Fibroblast of skin of back (primary cell): ENCODE measurements at places on chromosomes 1 and 21.

- DNase-seq, result no peak
These were observed 32.8 kb upstream of the CASZ1 start for GRCh38 chr1:10829067-10829818.

DNA sequence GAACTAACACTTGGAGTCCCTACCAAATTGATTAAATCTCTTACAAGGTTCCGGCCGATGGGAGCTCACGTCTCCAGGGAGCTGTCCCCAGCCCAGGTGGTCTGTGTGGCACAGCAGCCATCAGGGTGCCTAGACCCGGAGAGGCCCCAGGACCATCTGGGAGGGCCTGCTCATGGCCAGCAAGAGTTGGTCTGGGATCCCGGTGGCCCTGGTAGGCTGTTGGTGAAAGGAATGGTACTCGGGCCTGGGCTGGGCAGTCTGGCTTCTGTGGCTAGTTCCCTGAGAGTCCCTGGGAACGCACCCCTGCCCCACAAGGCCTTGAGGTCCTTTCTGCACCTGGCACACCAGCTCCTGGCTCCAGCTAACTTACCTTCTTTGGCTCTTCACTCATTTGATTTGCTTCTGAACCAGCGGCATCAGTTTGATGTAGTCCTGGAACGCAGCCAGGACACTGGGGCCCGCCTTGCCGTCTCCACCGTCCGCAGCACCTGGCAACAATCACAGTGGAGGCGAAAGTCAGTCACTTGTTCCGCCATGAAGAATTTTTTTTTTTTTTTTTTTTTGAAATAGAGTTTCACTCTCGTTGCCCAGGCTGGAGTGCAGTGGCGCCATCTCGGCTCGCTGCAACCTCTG, 62.5 kb downstream of the SCCPDH start:
- DNase-seq, result no peak

GRCh38 chr21:39124681-39125251, 58.5 kb downstream of the PSMG1 start:
- peak; percentile 46 for DNase-seq

GRCh38 chr1:61757950-61758349, 15.7 kb downstream of the PATJ start:
- peak; percentile 38 for DNase-seq

DNA sequence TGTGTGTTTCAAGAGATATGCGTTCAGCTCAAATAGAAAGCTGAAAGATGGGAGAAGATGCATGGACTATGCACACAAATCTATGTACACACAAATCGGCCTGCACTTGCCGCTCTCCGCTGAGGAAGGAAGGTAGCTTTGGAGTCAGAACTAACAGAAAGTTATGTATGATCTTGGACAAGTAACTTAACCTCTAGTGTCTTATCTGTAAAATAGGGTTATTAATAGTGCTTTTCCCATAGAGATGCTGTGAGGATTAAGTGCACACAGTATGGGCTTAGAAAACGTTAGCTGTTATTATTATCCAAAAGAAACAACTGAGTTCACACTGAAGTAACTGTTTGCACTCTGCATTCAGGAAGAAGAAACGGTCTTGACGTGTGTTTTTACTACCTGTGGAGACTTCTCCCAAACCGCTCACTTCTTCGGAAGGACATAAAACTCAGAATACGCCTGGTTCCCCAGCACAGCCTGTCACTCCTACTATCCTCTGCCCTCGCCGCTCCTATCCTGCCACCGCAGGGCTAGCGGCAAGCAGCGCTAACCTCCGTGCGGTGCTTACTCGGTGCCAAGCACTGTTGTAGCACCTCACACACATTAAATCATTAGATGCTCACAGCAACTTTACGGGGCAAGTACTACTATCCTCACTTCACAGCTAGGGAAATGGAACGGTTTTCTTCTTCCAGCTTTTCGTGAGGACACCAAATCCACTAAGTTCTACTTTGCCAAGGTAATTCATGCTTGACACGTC, 1.3 kb downstream of the TGFBR3 start:
- no peak for DNase-seq

DNA sequence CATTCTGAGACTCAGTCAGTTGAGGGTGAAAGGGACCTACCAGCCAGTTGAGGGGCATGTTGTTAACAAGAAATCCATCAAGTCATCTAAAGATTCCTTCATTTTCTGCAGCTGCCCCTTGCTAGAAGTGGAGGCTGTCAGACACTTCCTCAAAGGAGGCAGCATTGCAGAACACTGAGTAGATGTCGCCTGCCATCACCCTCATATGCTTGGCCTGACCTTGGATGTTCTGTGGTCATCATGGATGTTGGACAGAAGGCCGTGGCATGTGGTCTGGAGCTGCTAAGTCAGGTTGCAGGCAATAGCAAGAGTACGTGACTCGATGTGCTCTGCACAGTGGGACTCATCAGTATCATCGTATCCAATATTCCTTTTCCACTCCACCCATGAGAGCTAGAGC, 70.6 kb downstream of the GATAD2B start:
- no peak for DNase-seq

- no peak for DNase-seq
These were observed 66.7 kb downstream of the RPE65 start for GRCh38 chr1:68383092-68383491.

- peak; percentile 89 for DNase-seq
These were observed 54.9 kb downstream of the NRIP1 start for GRCh38 chr21:15009837-15010363.

- no peak for DNase-seq
These were observed 57.4 kb upstream of the TMPRSS15 start for GRCh38 chr21:18460979-18461378.

DNA sequence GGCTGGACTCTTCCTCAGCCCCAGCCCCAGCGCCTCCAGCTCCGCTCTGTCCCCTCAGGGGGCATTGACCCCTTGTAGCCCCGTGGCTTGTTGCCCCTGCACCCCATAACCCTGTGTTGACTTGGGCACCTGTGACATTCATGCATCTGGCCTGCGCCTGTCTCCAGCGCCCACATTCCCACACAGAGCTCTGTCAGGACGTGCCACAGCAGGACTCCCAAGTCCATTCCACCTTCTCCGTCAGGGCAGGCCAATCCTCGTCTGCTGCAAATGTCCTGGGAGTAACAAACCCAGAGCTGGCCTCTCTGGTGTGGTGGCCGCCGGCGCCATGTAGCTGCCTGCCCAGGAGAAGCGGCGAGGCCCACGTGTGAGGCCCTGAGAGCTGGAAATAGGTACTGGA, 60.6 kb downstream of the AGPAT3 start:
- DNase-seq, result no peak

DNA sequence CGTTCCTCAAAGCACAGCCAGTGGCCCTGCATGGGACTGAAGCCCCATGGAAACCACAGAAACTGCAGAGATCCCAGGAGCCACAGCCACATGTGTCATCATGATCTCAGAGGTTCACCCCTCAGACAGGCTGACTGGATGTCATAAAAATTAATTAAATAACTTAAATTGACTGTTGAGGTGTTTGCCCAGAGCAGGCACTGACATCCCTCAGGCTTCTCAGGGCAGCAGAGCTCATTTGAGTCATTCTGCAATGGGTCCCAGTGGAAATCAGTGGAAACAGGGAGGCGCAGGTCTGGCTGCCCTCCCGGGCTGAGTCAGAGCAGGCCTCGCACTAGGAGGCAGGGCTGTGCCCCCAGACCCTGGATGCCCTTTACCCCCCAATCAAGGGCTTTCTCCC, 135.1 kb downstream of the CDC7 start:
- peak; percentile 34 for DNase-seq

DNA sequence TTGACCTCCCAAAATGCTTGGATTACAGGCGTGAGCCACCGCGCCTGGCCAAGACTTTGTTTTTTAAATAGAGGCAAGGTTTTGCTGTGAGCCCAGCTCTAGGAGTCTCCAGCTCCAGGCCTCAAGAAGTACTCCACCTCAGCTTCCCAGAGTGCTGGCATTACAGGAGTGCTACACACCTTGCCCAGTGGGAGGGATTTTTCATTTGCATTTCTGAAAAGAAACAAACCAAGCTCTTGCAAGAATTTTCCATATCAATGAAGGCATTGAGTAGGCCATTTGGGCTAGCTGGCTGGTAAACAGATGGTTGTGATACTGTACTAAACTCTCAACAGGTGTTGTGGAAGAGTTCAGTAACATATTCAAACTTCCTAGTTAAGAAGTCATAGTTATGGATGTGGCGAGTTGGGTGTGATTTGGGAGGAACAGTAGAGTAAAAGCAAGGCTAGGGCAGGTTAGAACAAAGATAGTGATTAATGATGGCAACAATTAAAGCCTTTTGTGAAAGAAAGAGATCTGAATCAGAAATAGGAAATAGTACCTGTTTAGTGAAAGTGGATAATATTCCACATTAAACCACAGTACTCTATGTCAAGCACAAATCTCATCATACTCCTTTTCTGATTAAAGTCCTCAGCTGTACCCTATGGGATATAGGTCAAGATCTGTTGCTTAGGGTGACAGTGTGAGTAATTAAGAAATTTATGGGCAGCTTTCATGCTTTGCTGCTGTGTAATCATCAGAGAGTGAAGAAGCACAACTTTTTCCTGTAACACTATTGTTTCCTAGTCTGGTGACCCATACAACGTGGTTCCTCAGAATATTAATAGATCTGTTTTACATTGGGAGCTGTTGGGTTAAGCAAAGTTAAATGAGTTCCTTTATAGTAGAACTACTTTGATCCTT, 10.7 kb downstream of the AKIRIN1 start:
- no peak for DNase-seq

- no peak for DNase-seq
These were observed 64.3 kb upstream of the ZC3H12A start for GRCh38 chr1:37410105-37410504.

DNA sequence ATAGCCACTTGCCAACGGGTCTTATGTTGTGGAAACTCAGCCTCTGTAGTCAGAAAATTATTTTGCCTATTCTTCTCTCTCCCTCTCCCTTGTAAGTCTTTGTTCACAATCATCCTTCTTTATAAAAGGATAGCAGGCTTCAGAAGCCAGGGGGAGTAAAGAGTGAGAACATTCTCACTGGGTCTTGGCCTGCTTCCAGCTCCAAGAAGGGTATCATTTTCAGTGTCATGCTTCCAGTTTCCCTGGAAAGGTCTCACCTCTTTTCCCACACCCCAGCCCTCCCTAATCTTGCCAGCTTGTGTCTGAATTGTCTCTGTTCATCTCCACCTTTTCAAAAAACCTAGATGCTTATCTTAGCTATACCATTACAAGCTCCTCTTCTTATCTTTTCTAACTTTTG, 346.2 kb upstream of the LRRC7 start:
- DNase-seq, result peak; percentile 1

DNA sequence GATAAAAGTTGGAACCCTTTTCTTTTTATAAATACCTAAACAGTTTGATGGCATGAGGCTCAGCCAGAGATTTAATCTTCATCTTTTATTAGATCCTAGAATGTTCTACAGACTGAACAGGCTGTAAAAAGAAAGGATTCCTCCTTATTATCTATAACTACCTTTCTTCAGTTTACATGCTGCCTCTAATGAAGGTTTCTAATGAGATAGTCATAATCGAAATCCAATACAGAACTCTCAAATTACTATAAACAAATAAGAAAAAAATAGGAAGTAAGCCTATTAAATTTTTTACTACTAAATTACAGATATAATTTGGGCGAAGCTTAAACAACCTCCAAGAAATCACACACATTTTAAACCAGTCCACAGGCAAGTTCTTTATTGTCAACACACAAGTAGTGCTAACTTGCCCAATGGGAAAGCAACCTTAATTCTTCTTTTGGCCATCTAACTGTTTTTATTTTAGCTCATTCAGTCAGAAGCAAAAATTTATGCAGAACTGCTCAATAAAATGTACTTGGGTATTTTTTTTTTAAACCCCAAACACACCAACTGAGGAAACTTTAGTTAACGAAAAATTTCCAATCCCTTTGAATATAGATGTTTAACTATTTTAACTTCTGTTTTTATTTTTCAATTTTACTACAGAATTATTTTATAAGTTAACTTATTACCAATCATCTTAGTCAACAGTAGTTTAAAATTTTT, 4.8 kb downstream of the WDR26 start:
- DNase-seq, result no peak

DNA sequence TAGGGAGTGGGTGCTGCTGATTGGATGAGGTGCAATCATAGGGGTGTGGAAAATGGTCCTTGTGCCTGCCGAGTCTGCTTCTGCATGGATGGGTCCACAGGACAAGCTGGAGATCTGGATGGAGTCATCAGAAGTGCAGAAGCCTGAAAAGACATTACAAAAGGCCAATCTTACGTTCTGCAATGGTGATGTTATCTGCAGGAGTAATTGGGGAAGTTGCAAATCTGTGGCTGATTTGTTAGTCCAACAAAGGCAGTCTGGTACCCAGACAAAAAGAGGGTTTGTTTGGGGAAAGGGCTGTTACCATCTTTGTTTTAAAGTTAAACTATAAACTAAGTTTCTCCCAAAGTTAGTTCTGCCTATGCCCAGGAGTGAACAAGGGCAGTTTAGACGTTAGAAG, 166.5 kb downstream of the PGBD5 start:
- no peak for DNase-seq

- peak; percentile 50 for DNase-seq
These were observed 103.0 kb downstream of the DISC1 start for GRCh38 chr1:231729544-231729943.

DNA sequence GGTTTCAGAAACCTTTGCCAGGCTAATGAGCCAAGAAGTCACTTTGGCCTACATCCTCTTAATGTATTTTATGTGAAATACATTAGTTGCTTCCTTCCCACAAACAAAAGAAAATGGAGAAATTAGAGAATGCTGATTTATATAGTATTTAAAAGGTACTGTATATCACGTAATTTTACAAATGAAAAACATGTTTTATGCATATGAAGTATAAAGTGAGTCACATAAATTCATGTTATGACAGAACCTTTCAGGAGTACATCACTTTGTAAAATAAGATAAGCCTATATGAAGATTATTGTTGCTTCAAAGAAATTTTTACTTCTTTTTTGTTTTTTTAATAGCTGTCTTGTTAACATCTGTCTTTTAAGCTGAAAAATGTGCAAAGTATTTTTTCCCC, 4.6 kb downstream of the DR1 start:
- no peak for DNase-seq

- DNase-seq, result no peak
These were observed 286.9 kb upstream of the USP25 start for GRCh38 chr21:15442743-15443469.

GRCh38 chr1:246012341-246012740, 494.7 kb downstream of the SMYD3 start:
- peak; percentile 30 for DNase-seq

DNA sequence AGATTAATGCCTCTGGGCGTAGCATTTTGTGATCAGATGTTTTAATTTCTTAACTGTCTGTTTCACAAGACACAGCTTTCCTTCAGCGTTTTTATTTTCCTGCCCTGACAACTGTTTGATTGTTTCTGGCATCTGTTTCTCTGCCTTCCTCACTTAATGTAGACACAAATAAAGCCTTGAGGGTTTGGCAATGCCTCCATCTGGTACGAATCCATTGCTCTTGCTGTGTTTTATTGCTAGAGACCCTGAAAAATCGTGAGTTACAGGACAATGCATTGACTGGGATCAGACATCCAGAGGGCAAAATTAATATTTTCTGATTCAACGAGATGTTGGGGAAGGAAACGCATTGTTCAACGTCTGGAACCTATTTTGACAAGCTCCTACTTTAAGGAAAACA, 363.5 kb downstream of the MRPL39 start:
- no peak for DNase-seq
